ENCODE measurements at places on chromosomes 7 and 10.

DNA sequence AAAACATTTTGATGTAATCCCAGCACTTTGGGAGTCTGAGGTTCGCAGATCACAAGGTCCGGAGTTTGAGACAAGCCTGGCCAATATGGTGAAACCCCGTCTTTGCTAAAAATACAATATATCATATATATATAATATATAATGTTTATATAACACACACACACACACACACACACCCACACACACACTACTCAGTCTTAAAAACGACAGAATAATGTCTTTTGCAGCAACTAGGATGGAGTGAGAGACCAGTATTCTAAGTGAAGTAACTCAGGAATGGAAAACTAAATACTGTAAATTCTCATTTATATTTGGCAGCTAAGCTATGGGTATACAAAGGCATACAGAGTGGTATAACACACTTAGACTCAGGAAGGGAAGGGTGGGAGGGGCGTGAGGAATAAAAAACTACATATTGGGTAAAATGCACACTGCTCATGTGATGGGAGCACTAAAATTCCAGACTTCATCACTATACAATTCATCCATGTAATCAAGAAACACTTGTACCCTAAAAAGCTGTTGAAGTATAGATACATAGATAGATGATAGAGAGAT is 231.2 kb upstream of the SEMA3A start:
- no peak for DNase-seq

DNA sequence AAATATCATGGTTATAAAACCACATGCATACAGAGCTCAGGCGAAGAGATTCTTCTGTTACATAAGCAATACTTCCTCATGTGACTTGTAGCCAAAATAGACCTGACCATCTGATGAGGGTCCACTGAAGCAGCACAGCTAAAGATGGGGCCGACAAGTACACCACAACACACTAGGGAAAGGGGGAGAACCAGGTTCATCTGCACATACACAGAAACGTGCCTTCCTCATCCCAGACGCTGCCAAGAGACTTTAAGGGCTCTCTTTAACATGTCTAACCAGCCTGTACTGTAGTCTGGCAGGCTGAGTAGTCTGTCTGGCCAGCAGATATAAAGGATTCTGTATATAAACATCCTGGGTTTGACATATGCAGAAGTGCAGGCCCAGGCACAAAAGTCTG is 30.3 kb downstream of the ERCC6 start:
- DNase-seq: no peak

DNA sequence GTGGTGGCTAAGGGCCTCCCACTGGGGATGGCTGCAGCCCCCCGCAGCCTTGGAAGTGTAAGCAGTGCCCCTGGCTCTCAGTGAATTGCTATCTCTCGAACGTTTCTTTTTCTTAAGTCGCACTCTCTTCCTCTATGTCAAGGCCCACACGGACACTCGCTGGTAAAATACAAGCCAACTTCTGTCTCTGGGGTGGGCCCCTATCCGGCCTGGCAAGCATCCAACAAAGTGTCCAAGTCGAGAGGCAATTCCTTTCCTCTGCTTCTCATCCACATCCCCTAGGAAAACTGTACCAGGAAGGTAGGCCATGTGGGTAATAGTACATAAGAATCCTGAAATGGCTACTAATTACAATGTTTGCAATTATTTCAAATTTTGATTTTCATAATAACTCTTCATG is 194.9 kb upstream of the MGMT start:
- no peak for DNase-seq

- DNase-seq: no peak
Measured at GRCh38 chr10:79014796-79015195, 54.0 kb upstream of the ZMIZ1 start.

GRCh38 chr10:127996586-127996985 is 89.7 kb downstream of the PTPRE start:
- peak; percentile 34 for DNase-seq

GRCh38 chr10:21525367-21526187 is at the start of gene SKIDA1:
SKIDA1 (minus strand) TSS chr10:21525682; CDS start chr10:21517822, 7,860 bp downstream.
- peak; percentile 82 for DNase-seq
